ENCODE measurements at places on chromosomes 2 and 18.

- DNase-seq, result no peak
Measured at GRCh38 chr18:46715062-46715461, 41.8 kb downstream of the ST8SIA5 start.

DNA sequence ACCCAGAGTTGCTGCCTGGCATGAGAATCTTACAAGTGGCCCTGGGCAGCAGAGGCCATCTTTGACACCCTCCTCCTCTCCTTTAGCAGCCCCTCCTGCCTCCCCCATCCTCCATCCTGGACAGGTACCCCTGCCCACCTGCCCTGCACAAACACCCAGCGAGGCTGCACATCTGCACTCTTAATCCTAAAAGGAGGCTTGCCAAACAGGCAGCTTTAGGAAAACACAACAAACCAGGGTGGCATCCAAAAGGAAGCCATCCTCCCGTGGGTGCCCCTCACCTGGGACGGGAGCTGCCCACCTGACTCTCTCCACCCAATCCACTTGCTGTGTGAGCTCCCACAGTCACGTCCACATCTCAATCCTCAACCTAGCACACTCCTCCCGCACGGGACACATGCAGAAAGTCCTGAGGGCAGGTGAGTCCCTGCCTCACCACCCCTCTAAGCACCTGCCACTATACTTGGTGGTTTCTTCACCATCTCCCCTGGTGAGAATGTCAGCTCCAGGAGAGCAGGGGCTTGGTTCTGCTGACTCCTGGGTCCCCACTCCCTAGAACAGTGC lies 5.8 kb downstream of the BIN1 start:
- no peak for DNase-seq

DNA sequence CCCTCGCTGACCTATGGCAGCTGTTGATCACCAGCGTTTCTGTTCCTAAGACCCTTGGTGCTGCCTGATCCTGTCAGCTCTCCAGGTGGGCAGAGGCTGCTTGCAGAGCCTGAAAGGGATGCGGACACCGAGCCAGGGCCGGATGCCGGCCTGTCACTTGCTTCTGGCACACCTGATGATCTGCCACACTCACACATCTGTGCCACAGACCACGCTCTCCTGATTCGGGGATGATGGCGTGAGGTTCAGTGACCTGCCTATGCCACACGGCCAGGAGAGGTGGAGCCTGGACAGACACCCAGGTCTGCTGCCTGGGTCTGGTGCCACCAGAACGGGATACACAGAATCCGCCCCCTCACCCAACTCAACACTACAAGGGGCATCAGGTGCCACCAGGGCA lies 129.4 kb upstream of the GLI2 start:
- no peak for DNase-seq

- DNase-seq, result no peak
Measured at GRCh38 chr2:175207741-175208438, 26.4 kb upstream of the ATP5MC3 start.

- DNase-seq, result no peak
Measured at GRCh38 chr18:77470569-77471413, 221.1 kb downstream of the GALR1 start.

DNA sequence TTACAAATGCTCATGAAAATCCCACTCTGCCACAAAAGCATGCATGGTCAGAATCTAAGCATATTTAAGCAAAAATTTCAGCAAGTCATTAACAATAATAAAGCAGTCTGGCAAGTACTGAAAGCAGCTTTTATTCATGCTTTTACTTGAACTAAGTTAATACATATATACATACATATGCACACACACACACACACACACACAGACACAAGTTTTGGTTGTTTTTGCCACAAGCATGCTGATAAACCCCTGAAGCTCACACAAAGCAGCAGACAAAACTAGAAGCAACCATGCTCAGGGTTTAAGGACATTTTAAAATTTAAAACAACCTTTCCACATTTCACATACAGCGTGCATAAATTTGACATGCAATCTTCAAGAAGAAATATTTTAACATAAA lies 819.1 kb upstream of the FSHR start:
- no peak for DNase-seq

GRCh38 chr2:126656431-126657147 lies 631 bp downstream of the GYPC start:
- DNase-seq, result no peak

DNA sequence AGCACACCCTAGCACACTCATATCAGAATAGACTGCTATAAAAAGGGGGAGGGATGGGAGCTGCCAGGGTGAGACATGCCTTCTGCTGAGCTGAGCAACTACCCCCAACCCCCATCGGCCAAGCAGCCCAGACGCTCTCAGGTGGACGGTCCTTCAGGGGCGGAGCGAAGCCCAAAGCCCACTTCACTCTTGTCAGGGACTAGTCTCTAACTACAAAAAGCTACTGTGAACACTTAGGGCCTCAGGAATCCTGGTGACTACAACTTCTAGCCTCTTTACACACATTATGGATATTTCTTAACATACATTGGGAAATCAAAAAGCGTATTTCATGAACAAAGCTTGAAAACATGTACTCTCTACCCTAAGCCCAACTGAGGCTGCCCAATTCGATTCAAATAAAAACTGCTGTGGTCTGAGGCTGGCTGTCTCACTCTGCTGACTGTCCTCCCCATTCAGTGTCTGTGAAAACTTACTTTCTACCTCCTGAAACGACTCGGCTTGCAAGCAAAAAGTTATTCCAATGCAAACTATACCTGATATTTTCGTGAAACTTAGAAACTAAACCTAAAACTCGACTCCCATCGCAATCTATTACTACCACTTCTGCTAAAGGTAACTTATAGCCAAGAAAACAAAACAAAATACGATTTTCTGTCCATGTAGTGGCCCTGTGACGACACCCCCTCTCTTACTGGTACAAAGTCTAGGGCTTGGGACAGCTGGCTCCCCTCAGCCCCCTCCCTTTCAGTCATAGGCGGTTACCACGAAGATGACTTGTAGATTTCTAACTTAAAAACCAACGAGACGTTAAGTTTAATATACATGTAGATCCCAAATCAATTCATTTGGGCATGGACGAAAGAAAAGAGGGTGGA lies 1.2 kb downstream of the SERTAD2 start:
- no peak for DNase-seq

DNA sequence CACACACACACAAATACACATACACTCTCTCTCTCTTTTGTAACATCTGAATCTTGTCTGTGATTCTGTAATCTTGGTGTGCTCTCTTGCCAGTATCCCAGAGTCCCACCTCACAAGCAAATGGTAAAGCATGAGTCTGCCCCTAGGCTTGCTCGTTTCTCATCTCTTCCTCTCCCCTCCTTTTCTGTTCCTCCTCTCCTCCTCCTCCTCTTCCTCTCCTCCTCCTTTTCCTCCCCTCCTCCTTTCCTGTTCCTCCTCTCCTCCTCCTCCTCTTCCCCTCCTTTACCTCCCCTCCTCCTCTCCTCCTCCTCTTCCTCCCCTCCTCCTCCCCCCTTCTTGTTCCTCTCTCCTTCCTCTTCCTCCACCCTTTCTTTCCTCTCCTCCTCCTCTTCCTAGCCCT lies 59.0 kb downstream of the TNFRSF11A start:
- DNase-seq, result no peak

DNA sequence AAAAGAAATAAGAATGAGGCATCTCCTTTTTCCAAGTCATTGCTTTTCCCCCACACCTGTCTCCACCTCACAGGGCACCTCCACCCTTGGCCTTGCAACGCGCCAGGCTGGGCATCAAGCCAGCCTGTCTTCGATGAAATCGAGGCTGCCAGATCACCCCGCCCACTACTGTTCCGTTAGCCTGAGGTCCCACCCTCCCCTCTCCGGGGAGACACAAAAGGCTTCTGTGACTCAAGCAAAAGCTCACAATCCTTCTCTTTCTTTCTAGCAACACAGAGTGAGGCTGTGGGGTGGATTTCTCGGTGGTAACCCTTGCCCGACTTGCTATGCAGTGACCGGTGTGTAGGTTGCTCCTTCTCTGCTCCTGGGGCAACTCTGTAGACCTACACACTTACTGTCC lies 9.9 kb downstream of the TNP1 start:
- no peak for DNase-seq

GRCh38 chr2:95353055-95353575 lies 49.4 kb upstream of the FAHD2A start:
- DNase-seq, result no peak

- no peak for DNase-seq
Measured at GRCh38 chr2:101096619-101097142, 54.5 kb downstream of the TBC1D8 start.

DNA sequence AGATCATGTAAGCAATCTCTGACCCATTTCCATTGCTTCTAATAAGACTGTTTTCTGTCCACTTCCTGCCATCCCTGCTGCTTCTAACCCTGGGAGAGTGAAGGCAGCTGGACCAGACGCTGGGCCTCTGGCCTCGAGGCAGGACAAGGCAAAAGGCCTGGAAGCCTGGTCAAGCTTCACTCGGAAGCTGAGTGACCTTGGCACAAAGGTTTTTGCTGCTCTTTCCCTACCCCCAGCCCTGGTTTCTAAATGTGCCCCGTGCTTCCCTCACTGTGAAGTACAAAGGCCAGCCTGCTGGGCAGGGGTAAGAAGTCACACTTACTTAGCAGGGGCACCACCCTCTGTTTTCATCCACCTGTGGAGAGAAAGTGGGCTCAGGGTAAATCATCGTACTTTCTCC lies 195.0 kb downstream of the TNS1 start:
- DNase-seq, result no peak

GRCh38 chr18:7034924-7035323 lies 82.7 kb downstream of the LAMA1 start:
- no peak for DNase-seq

DNA sequence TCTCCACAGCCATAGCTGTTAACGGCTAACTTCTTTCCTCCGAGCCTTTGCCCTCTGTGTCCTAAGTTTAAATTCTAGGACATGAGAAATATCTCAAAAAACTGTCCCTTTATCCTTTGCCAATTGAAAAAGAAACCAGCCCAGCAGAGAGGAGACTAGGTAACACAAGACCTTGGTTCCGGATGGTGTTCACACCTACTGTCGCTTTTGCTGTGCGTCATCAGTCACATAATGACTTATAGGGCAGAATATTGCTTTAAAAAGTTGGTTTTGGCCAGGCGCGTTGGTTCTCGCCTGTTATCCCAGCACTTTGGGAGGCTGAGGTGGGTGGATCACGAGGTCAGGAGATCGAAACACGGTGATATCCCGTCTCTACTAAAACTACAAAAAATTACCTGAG lies 66.2 kb downstream of the SP3 start:
- DNase-seq, result no peak

- no peak for DNase-seq
Measured at GRCh38 chr2:156630579-156631337, 194.6 kb downstream of the GPD2 start.

DNA sequence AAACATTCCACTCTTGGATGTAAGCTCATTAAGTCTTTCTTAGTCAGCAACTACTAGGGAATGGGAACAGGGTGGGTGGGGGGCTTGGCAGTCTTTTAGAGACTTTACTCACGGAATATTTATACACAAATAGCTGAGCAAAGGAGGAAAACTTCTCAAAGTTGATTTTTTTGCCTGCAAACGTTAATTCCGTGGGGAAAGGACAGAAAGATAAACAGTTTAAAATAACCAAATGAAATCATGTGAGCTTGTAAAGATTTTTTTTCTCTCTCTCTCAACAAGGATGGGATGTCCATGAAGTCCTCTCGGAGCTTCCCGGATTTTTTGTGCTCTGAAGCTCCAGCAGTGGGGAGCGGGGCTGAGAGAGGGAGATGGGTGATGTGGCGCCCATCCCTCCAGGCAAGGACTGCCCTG lies 32.2 kb upstream of the MAT2A start:
- no peak for DNase-seq

DNA sequence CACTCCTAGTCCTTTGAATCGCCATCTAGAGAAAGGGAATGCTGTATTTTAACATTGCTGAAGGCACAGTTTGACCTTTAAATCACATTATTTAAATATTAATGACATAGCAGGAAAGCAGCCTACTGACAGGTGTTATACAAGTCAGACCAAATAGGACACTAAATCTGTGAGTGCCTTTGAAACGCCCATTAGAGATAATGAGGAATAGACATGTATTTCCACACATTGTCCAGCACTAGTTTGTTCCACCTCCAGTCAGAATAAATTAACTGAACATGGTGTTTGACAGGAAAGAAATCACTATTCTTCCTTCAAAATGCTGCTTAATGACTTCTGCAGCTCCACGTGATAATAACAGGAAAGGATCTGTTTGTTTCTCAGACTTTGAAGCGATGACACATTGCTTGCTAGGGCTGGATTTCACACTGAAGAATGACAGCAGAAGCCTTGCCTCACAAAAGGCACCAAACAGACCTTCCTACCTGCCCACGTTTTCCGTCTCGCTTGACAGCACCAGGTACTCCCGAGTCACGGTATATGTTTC lies 90.5 kb upstream of the DDX18 start:
- DNase-seq, result no peak

DNA sequence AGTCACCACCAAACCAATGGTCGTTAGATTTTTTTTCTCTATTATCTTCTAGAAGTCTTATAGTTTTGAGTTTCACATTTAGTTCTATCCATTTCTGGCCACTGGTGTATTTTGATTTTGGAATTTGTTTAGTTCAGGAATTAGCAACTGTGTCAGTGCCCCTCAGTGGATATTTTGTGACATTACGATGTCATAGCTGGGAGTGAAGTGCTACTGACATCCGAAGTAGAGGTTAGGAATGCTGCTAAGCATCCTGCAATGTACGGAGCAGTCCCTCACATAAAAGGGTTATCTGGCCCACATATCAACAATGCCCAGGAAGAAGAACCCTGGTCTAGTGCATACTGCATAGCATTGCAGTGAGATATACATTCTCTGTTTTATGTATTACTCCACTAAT lies 157.4 kb upstream of the RGPD4 start:
- DNase-seq, result no peak

DNA sequence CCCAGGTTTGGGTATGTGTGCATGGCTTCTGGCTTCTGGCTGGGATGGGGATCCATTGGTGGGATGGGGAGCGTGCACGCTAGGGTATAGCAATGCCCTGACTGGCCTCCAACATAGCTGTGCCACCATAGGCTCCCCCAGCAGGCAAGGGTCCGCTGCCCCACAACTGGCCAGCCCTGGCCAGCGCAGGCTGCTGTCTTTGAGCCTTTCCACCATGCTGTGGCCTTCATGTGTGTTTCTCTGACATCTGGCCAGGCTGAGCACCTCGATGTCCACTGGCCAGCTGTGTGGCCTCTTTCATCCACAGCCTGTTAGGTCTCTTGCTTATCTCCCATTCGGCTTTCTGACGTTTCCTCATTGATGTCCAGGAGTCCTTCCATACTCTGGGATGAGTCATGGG lies 231.3 kb downstream of the NDUFA10 start:
- no peak for DNase-seq

DNA sequence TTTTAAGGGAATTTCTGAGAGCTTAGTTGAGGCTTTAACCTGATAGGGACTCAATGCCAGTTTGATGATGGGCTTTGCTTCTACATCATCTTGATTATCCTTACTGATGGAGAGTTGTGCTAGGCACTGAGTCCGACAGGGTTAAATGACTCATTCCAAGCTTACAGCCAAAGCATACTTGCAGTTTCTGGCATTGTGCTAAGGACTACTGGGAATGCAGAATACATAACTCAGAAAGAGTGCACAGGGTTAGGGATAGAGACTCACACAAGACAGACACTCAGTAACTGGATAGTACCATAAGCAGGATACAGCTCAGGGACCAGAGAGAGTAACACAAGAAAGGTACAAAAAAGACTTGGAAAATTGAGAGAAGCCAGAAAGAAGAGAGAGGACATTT lies 94.1 kb upstream of the SLC14A2 start:
- no peak for DNase-seq

GRCh38 chr2:223989206-223989855 lies 32.1 kb downstream of the MRPL44 start:
- DNase-seq, result no peak
